ENCODE measurements at places on chromosomes 13 and 19. TPM values are rescaled to one million over a fixed set of nuclear protein-coding genes. Genes with fewer than 3 reads are reported as not detected.

UBL5 gene
- total RNA-seq = 112 TPM

C19orf38 gene
- 0.63 TPM for total RNA-seq

KASH5 gene
- total RNA-seq = not detected

PCCA gene
- 137 TPM for total RNA-seq
